ENCODE measurements at places on chromosomes 11 and 22.

GRCh38 chr11:14768526-14769188, 123.4 kb downstream of the CYP2R1 start:
- no peak for DNase-seq

GRCh38 chr11:85953491-85954143, 98.4 kb downstream of the CCDC83 start:
- DNase-seq: no peak

- peak; percentile 43 for DNase-seq
Observed at GRCh38 chr11:124920870-124921609, 2.0 kb downstream of the HEPN1 start.

- no peak for DNase-seq
Observed at GRCh38 chr11:10396771-10397170, 58.3 kb upstream of the AMPD3 start.

DNA sequence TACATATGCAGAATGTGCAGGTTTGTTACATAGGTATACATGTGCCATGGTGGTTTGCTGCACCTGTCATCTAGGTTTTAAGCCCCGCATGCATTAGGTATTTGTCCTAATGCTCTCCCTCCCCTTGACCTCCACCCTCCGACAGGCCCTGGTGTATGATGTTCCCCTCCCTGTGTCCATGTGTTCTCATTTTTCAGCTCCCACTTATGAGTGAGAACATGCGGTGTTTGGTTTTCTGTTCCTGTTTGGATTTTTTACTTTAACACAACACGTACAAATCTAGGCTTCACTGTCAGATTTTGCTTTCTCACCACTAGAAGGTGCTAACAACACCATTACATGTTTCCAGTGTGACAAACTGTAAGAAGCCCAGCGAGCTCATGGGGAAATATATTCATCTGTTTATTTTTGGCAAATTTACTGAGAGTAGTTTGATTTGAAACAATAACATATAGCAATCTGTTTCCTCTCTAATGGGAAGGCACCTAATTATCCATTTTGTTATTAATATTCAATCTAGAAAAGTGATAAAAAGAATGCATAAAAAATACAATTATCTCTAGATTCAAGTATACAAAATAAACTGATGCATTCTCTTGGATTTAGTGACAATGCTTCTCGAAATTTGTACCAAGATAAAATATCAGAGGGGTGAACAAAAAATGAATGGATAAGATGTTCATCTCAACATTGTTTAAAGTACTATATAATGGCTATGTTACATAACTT, 23.2 kb upstream of the BIRC3 start:
- DNase-seq: peak; percentile 31

DNA sequence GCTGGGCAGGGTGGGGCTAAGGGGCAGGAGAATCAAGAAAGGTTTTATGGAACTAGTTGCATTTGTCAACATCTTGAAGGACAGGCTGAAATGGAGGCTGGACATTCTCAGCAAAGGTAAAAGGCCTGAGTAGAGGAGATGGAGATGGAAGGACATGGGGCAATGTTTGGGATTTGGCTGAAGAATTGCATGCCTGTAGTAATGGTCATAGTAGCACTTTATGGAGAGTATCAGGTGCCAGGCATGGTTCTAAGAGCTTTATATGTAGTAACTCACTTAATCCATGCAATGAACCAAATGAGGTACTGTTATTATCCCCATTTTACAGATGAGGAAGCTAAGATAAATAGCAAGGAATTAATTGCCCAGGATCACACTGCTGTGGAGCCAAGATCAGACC, 23.9 kb downstream of the BMAL1 start:
- no peak for DNase-seq

DNA sequence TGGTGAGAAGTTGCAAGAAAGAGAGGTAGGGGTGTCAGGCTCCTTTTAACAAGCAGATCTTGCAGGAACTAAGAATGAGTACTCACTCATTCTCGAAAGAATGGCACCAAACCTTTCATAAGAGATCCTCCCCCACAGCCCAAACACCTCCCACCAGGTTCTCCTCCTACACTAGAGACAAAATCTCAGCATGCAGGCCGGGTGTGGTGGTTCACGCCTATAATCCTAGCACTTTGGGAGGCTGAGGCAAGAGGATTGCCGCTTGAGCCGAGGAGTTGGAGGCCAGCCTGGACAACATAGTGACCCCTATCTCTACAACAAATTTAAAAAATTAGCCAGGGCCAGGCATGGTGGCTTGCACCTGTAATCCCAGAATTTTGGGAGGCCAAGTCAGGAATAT, 11.1 kb downstream of the GRAMD1B start:
- no peak for DNase-seq

Data from RWPE1 (cell line).